ENCODE measurements at places on chromosomes 4 and X. TPM values are rescaled to one million over a fixed set of nuclear protein-coding genes. Genes with fewer than 3 reads are reported as not detected.

DNA sequence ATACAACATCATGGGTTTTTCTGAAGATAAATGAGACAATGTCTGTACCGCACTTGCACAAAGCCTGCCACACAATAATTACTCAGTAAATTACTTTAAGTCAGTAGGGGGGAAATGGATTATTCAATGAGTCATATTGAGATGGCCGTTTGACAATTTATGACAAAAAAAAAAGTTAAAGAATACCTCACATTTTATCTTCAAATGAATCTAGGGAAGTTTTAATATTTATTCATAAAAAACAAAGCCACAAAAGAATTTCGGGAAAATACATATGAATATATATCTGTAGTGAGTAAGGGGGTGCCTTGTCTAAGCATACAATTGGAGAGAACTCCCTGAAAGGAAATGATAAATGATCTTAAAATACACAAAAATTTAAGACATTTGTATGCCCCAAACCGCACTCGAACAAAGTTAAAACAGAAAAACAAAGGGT lies 197.0 kb upstream of the SLC7A11 start:
- H3K4me3 ChIP-seq = no peak overlapping the region
- H3K27me3 ChIP-seq = no peaks in the 10 kb centered on the region
- no peak overlapping the region for H3K27ac ChIP-seq
- no peaks in the 10 kb centered on the region for H3K36me3 ChIP-seq
- no peaks in the 10 kb centered on the region for H3K4me1 ChIP-seq

- no peak for DNase-seq
- H3K4me3 ChIP-seq = no peak overlapping the region
- H3K4me1 ChIP-seq = no peaks in the 10 kb centered on the region
- H3K36me3 ChIP-seq = no peaks in the 10 kb centered on the region
- H3K27me3 ChIP-seq = peaks cover 3% of the 10 kb centered on the region
Observed at GRCh38 chr4:185011408-185011807, 6.9 kb upstream of the HELT start.

DNA sequence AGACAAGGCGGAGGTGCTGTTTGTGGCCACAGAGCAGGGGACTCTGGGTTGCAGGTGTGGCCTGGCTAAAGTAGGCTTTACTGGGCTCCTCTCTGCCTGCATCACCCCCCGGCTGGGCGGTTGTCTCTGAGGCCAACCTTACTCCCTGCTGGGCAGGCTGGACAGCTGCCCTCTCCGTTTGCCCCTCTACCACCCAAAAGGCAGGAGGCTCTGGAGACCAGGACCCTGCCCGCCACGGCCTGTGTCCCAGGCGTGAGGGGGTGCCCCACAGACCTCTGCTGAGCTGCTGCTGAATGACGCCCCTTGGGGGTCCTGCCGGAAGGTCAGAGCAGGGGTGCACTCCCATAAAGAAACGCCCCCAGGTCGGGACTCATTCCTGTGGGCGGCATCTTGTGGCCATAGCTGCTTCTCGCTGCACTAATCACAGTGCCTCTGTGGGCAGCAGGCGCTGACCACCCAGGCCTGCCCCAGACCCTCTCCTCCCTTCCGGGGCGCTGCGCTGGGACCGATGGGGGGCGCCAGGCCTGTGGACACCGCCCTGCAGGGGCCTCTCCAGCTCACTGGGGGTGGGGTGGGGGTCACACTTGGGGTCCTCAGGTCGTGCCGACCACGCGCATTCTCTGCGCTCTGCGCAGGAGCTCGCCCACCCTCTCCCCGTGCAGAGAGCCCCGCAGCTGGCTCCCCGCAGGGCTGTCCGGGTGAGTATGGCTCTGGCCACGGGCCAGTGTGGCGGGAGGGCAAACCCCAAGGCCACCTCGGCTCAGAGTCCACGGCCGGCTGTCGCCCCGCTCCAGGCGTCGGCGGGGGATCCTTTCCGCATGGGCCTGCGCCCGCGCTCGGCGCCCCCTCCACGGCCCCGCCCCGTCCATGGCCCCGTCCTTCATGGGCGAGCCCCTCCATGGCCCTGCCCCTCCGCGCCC lies 920 bp downstream of the HTT-AS start:
- H3K27ac ChIP-seq = peak overlapping the region; percentile 60
- peak; percentile 67 for DNase-seq
- no peaks in the 10 kb centered on the region for H3K36me3 ChIP-seq
- H3K4me3 ChIP-seq = peak overlapping the region; percentile 65
- H3K27me3 ChIP-seq = no peaks in the 10 kb centered on the region

Gene C4orf54
- total RNA-seq = 0.03 TPM
